ACHN (cell line): ENCODE measurements at places on chromosomes 16 and 17.
A peak's percentile ranks its signal among the peaks of the same experiment; 100 is the strongest.

- DNase-seq = peak; percentile 21
Observed at GRCh38 chr17:53719229-53719628, 103.5 kb upstream of the KIF2B start.

DNA sequence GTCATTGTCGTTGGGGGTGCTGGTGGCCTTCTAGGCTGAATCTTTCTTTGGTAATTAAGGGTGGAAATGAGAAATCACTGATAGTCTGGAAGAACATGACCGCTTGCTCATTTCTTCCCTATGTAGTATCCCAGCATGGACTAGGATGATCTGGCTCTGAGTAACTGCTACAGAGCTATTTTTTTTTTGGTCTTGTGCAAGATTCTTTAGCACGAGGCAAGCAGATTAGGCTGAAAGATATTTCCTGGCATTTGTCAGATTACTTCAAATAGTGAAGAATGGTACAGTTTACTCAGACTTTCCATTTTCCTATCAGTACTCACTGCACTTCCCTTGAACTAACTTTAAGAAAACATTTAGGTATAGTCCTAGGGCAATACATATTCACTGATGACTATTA, 89.0 kb downstream of the SYCE1L start:
- DNase-seq = no peak

DNA sequence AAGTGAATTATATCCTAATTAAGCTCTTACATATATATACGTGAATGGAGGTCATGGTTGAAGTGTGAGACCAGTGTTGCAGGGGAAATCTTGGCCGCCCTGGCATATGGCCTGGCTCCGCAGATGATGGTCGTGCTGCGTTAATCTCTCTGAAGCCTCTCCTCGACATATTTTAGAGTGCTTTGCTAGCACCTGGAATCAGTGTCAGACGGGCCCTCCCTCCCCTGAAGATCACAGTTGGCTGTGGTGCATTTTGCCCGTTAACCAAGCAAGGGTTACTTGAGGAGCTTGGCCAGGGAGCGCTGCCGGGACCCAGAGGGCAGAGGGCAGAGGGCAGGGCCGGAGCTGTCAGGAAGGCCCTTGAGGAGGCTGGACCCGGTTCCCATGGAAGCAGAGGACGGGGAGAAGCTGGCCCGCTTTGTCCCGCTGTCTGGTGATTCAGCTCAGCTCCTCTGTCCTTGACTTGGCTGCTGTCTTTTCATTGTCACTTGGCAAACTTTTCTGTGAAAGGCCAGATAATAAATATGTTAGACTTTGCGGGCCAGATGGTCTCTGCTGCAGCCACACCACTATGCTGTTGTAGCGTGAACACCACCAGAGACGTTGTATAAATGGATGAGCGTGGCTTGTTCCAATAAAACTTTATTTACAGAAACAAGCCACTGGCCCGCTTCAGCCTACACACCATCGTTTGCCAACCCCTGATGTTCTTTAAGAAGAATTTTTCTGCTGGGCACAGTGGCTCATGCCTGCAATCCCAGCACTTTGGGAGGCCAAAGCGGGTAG, 32.3 kb downstream of the CIBAR2 start:
- DNase-seq = no peak

GRCh38 chr16:54648575-54648974, 282.1 kb upstream of the IRX5 start:
- DNase-seq = no peak

- no peak for DNase-seq
Observed at GRCh38 chr17:79944251-79944812, 91.3 kb downstream of the TBC1D16 start.

DNA sequence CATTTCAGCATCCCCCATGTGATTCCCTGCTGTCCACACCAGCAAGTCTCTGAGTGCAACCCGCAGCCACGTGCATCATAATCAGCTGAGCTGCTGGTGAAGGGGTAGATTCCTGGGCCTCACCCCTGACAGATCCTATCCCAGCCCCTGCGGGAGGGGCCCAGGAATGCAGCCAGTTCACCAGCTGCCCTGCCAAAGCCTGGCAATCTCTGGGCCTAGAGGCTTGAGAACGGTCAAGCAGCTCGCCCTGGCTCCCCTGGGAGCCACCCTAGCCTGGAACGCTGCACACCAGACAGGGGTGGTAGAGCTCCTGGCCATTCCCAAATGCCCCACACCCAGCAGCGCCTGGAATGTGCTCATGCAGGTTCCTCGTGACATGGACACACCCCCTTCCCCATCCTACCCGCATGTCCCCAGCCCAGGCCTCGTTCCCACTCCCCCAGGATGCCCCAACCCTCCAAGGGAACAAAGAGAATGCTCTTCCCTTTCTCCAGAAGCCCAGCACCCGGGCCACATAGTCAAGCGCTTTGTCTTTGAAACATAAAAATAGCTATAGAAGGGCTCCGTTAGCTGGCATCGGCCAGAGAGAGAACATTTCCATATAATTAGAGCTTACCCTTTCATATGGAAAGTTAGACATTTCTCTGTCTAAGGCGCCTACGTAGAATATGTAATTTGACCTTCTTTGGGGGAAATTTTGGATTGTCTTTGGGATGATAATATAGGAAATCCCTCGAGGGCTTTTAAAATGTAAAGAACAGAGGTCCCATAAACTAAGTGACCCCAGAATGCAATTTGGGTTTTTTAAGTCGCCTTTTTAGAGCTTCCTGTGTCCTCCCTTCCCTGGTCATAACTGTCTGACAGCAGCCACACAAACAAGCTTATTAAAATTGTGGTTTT, 3.4 kb downstream of the CEP295NL start:
- no peak for DNase-seq

DNA sequence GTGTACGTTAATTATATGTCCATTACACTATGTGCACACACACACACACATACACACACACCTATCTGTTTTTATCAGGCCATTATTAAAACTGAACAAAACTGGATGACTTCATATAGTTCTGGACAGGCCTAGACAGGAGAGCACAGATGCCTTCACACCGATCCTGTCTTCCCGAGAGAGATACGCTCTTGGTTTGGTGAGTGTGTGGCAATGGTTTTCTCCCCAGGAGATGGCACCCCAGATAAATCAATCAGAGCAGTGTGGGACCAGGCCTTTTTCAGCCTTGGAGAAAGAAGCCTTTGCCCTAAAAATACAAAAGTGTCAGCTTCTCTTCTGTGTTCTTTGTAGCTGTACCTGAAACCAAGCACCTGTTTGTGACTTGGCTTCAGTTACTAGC, 83.7 kb downstream of the CPPED1 start:
- no peak for DNase-seq

DNA sequence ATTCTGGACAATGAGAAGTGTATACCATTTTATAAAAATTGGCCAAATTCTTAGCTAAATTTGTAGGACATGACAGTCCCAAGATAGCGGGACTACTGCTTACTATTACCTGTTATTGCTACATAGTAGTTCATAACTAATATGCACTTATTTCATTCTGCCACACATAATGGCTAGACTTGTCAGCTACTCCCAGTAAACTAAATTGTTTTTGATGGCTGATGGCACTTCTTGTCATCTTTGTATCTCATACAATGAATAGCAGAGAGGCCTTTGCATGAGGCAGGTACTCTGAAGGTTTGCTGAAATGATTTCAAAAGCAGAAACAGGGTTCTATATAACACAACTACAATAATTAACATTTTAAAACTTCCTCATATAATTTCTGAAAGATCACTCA, 44.0 kb downstream of the ITFG1 start:
- no peak for DNase-seq
